ENCODE measurements at places on chromosomes 5 and 9. TPM values are rescaled to one million over a fixed set of nuclear protein-coding genes. Genes with fewer than 3 reads are reported as not detected.

FABP6 gene
- total RNA-seq: not detected

IL5 gene
- total RNA-seq: not detected

PCDHB8 gene
- total RNA-seq: 0.16 TPM

TSSK1B gene
- not detected for total RNA-seq

SLC44A1 gene
- total RNA-seq: 20.2 TPM
